Heart left ventricle (tissue), 16 donors: ENCODE measurements at places on chromosomes 5 and 9. TPM values are rescaled to one million over a fixed set of nuclear protein-coding genes. Genes with fewer than 3 reads are reported as not detected.

DNA sequence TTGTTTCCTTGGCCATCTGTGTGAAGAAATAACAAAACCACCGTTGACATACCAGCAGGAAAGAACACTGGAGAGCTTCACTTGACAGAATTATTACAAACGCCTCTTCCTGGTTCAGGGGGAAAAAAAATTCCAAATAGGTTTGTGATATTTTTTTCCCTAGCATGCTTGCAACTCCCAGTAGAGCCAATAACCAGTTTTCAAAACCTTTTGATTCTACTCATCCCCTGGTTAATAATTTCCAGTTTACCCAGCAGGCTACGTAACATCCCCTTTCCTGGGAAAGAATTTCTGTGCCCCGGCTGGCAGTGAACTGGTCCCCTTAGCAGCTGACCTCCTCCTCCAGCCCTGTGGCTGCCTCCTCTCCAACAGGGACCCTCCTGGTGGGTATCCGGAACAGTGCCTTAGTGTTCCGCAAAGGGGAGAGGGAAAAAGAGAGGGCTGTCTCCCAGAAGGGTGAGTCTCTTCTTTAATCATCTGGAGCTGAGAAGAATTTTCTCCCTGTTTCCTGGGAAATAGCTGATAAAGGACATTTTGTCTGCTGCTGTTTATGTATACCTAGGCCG is 72.8 kb upstream of the BOD1 start:
- no peak for DNase-seq

- DNase-seq = peak; percentile 48
These were observed 24.5 kb downstream of the C9orf152 start for GRCh38 chr9:110183208-110184145.

DNA sequence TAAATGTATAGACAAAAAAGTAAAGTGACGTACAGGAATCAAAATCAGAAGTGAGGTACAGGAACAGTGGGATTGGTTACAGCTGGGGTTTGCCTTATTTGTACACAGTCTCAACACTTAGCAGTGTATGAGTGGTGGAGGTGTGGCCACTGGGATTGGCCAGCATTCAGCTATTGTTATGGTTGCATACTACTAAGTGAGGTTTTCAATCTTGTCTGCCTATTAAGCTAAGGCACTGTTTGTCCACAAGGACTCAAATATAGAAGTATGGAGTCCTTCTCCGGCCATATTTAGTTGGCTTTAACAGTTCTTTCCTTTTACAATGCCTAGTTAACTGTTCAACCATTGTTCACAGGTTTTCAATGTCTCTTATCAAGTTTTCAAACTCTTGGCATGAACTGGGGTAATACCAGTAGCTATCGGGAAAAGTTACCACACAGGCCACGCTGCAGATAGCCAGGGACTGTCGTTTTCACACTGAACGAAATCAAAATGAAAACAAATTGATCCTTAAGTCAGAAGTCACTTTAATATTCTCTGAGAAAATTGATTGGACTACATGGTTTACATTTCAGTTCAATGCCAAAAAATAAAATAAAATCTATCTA is 176.0 kb upstream of the FREM1 start:
- no peak for DNase-seq

- peak; percentile 48 for DNase-seq
These were observed 74.7 kb downstream of the KIF24 start for GRCh38 chr9:34254141-34254913.

DNA sequence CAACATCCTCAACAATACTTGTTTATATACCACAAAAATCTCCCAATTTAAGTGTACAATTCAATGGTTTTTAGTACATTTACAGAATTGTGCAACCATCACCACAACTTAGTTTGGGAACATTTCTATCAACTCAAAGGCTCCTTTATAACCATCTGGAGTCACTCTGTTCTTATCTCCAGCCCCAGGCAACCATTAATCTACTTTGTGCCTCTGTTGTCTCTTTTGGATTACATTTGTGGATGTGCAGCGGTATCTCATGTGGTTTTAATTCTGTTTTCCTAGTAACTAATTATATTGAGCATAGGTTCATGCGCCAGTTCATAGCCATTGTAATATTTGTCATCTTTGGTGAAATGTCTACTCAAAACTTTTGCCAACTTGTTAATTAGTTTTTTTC is 14.4 kb downstream of the ADAMTS19 start:
- no peak for DNase-seq

DNA sequence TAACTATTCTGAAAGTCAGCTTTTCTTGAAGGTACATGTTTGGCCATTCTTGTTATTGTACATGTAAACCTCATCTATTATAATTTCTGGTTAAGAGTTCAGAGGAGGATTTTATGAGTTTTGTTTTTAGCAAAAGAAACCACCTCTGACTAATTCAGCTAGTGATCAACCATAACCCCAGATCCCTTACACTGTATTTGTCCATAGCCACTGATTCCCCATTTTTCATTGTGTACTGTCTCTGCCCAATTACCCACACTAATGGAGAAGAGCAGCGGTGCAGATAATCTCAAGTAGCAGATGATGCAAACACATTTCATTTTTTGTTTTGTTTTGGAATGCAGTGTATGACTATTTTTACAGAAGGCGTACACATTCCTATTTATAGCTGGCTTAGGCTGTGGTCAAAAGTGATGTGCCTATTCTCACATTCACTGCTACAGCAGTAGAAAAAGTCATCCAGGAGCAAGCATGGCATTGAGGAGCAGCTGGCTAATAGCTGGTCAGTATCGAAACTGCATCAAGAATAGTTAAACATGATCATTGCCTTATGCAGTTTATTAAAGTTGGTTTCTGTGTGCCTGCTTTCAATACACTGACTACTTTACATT is 988.3 kb downstream of the DTWD2 start:
- no peak for DNase-seq

- DNase-seq = no peak
These were observed 32.6 kb downstream of the UBAP1 start for GRCh38 chr9:34211395-34211794.

- no peak for DNase-seq
These were observed 129.8 kb upstream of the IL12B start for GRCh38 chr5:159459951-159460538.

GRCh38 chr9:111866976-111867375 is 29.6 kb upstream of the UGCG start:
- DNase-seq = no peak

DNA sequence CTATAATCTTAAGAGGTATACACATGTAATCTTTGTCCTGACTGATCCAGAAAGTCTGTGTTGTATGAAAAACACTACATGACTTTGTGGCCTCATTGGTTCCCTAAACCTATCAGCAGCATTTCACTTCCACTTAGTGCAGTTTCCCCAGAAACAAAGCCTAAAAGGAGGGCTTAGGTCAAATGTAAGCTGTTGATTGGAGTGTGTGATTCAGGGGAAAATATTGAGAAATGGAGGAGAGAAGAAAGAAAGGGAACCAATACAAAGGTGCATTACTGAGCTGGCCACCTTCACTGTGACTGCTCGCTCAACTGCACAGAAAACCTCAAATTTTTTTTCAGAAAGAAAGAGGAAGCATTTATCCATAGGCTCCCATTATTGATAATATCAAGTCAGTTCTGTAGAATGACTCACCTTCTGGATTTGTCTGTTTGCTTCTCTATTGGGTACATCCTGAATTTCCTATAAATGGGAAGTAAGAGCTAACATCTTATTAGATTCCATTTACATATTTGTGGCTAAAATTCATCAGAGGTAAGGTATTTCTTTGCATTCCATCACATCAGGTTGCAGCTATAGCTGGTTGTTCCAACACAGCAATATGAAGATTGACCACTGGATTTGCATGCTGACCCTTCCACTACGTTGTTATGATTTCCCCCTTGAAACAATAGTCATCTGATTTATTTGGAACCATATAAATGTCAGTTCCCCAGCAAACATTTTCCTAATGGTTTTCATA is 10.3 kb upstream of the FST start:
- no peak for DNase-seq

GRCh38 chr9:106829666-106830408 is 33.1 kb upstream of the ZNF462 start:
- DNase-seq = no peak

- no peak for DNase-seq
These were observed 334.0 kb downstream of the ARRDC3 start for GRCh38 chr5:91049112-91049511.

The DPYSL3 gene
- 54.7 TPM for total RNA-seq

GRCh38 chr5:151042453-151043093 is 22.2 kb downstream of the GPX3 start:
- no peak for DNase-seq

The CER1 gene
- total RNA-seq = not detected

The LHX6 gene
- total RNA-seq = 10.6 TPM

The FGD3 gene
- total RNA-seq = 11.2 TPM

The IFNB1 gene
- not detected for total RNA-seq

The KIF4B gene
- 0.07 TPM for total RNA-seq

The HRH2 gene
- total RNA-seq = 33.3 TPM

The PCDHGB7 gene
- 9.2 TPM for total RNA-seq

GRCh38 chr5:11273180-11273903 is 512.3 kb upstream of the DAP start:
- DNase-seq = no peak

DNA sequence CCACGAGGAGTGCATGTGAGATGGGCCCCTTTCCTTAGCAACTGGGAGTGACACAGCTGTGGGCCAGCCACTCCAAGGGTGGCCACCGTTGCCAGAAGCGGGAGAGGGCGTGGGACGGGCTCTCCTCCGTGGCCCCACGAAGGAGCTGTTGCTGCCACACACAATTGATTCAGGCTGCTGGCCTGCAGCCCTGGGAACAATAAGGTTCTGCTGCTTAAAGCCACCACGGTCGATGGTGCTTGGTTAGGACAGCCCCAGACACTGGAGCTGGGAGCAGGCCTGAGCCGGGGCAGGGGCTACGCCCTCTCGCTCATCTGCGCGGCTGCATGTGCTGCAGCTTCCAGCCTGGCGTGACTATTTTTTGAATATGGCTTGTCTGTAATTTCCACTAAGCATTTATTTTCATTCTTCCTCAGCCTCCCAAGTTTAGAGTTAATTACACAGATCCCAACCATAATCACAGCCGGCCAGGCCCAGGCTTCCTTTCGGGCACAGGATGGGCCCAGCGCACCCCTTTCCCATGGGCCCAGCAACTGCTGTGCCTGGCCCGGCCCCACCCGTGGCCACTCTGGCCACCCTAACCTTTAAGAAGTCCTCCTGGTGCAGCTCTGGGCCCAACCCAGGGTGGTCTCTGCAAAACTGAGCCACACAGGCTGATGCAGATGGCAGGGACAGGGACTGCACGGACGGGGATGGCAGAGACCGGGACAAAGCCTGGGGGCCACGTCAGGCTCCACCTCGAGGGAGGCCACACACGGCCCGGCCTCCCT is 49.7 kb downstream of the VAV2 start:
- peak; percentile 28 for DNase-seq

The MUSK gene
- 0.70 TPM for total RNA-seq

The PCDH12 gene
- 8.4 TPM for total RNA-seq

The UQCRQ gene
- 1,841 TPM for total RNA-seq

DNA sequence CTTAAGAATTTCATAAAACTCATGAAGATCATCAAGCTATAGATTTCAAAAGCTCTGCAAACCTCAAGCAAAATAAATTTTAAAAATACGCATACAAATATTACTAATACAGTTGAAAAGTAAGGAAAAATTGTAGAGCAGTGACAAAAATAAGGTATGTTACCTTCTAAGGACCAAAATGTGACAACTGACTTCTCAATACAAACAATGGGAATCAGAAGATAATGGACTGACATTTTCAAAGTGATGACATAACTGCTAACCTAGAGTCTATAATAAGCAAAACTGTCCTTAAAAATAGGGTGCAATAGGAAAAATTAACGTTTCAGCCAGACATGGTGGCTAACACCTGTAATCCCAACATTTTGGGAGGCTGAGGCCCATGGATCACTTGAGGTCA is 27.1 kb downstream of the RMI1 start:
- DNase-seq = no peak

DNA sequence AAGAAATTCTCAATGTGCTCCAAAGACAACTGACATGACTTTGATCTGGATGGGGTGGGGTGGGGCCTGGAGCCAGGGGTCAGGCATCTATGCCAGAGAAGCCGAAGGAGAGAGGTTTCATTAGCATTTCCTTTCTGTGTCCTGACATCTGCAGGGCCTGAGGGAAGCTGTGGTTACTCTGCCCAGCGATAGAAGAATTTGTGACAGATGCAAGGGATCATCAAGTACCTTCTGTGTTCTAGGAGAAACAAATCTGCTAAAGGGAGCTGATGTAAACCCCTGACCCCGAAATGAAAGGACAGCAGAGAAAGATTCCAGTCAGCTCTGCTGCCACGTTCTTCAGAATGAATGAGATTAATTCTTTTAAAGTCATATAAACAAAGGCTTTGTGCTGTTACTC is 335.7 kb downstream of the PRELID2 start:
- no peak for DNase-seq

The PDGFRB gene
- total RNA-seq = 104 TPM

DNA sequence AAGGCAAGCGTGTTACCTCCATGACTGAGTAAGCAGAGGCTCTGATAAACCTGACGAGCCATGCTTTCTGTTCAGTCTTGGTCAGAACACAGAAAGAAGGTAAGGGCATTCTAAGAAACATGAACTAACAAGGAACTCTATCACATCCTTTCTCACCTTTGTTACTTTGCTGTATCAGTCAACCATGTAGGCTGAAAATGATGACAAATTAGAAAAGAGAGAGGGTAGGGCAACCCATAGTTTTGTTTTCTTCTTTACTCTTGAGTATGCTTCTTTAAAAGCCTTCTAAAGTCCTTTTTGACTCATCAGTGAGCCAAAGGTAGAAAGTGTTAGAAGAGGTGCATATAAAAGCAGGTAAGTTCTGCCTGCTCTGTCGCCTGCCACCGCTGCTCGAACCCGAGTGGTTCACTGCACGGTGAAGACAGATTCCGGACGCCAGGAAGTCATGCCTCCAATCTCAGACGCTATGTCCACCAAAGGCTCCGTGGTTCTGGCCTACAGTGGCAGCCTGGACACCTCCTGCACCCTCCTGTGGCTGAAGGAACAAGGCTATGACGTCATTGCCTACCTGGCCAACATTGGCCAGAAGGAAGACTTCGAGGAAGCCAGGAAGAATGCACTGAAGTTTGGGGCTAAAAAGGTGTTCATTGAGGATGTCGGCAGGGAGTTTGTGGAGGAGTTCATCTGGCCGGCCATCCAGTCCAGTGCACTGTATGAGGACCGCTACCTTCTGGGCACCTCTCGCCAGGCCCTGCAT is 298.4 kb downstream of the NDUFS4 start:
- DNase-seq = no peak

The DND1 gene
- 0.43 TPM for total RNA-seq

DNA sequence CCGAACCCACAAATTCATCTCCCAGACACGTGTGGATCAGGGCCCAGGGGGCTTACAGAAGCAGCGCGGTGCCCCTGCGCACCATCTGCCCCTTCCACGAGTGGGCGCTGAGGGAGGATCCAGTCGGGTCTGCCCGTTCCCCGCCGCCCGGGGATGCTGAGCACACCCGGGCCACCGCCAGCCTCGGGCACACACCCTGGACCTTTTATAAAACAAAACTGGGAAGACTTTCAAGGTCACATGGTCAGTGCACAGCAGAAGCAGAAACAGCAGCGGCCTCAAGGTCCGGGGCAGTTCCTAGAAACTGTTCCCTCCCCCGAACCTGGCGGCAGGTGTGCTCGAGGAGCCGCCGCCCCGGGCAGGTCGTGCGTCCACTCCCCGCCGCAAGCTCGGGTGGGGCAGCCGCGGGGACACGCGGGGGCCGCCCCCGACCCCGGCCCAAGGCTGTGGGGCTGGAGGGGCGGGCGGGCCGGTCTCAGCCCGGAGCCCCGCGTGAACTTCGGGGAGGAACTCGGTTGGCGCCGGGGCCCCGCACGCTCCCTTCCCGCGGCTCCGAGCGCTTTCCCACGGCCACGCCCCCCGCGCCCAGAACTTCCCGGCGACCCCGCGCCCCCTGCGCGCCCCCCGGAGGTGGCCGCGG is 633 bp upstream of the PPP1R26 start:
- no peak for DNase-seq

The PIGO gene
- total RNA-seq = 12.3 TPM
